Central memory CD8-positive, alpha-beta T cell (primary cell): ENCODE measurements at places on chromosomes 7 and 10.

DNA sequence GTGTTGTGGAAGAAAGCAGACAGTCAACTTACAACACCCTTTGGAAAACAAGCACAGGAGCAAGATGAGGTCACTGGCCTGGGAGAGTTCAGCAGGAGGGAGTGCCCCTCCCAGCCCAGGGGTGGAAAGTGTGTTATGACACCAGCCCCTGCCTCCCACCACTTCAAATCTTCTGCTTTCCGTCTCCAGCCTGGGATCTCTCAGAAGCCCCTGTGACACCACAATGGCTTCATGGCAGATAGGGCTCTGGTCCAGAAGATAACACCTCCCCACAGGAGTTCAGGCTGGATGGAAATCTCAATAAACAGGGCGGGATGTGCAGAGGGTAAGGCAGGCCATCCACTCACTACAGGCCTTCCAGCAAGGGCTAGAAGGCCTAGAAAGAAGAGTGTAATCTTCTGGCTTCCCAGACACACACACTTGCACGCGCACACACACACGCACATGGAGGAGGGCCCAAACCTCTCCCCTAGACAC lies 48.7 kb upstream of the ZMIZ1 start:
- H3K36me3 ChIP-seq = no peaks in the 10 kb centered on the region
- no peak overlapping the region for H3K27ac ChIP-seq
- no peaks in the 10 kb centered on the region for H3K4me1 ChIP-seq

DNA sequence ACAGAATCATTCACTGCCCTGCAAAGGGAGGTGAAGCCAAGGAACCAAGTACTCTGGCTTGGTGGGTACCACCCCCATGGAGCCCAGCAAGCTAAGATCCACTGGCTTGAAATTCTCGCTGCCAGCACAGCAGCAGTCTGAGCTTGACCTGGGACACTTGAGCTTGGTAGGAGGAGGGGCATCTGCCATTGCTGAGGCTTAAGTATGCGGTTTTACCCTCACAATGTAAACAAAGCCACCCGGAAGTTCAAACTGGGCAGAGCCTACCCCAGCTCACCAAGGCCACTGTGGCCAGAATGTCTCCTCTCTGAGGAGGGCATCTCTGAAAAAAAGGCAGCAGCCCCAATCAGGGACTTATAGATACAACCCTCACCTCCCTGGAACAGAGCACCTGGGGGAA lies 1050.0 kb upstream of the GHITM start:
- H3K27me3 ChIP-seq = no peaks in the 10 kb centered on the region
- H3K4me1 ChIP-seq = no peaks in the 10 kb centered on the region
- no peak for DNase-seq
- H3K27ac ChIP-seq = no peak overlapping the region

DNA sequence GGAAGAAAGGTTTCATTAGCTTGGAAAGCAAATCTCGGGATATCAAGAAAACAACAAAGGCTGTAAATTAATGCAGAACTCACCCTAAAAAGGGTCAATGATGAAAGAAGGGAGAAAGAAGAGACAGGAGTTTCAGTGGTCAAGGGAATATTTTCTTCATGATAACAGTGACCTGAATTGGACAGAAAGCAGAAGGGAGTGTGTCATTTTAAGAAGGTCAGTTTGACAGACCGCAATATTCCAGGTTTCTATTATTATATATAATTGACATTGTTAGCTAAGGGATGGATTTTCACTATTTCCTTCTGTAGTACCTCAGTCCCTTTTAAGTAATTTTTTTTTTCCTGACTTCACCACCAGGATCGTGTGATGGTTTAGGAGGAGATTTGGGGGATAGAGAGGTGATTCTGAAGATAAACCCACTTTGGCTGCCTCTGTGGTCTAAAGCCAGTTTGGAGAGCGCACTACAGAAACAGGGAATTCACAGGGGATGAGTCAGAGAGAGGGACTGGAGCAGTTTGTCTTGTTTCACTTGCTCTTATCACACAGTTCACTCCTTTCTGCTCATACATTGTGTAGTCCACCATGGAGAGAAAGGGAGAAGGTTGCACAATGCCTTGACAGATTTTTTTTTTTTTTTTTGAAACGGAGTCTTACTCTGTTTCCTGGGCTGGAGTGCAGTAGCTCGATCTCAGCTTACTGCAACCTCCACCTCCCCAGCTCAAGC lies 417.9 kb downstream of the AUTS2 start:
- H3K27ac ChIP-seq = no peak overlapping the region
- no peak for DNase-seq
- H3K4me3 ChIP-seq = no peak overlapping the region
- peaks cover 29% of the 10 kb centered on the region for H3K27me3 ChIP-seq
- peaks cover 3% of the 10 kb centered on the region for H3K36me3 ChIP-seq

DNA sequence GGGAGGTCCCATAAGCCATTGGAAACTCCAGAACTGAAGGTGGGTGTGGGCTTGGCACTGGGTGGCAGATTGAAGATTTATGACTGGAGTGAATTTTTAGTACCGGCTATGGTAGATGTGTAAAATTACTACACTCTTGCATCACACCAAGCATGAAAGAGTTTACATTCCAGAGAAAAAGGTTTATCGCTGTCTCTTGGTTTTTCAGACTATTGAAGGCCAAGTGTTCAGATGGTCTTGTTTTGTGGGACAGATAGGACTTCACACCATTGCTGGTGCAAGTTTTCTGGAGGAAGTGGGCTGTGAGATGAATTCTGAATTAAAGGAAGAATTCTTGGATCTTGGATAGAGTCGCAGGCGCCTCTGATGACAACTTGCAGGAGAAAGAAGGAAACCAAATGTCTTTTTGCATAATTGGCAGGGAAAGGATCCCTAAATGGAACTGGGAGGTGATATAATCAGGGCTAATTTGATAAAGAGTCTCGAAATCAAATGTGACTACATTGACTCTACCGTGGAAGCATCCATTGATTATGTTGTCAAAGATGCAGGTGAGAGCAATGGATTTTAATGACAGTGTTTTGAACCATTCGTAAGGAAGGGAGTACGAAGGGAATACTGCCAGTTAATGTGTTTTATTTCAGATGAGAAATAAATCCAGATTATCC lies 14.2 kb upstream of the NMT2 start:
- no peak overlapping the region for H3K27ac ChIP-seq
- no peak overlapping the region for H3K4me3 ChIP-seq
- no peaks in the 10 kb centered on the region for H3K27me3 ChIP-seq
- peaks cover 25% of the 10 kb centered on the region for H3K4me1 ChIP-seq
- peaks cover 2% of the 10 kb centered on the region for H3K36me3 ChIP-seq

DNA sequence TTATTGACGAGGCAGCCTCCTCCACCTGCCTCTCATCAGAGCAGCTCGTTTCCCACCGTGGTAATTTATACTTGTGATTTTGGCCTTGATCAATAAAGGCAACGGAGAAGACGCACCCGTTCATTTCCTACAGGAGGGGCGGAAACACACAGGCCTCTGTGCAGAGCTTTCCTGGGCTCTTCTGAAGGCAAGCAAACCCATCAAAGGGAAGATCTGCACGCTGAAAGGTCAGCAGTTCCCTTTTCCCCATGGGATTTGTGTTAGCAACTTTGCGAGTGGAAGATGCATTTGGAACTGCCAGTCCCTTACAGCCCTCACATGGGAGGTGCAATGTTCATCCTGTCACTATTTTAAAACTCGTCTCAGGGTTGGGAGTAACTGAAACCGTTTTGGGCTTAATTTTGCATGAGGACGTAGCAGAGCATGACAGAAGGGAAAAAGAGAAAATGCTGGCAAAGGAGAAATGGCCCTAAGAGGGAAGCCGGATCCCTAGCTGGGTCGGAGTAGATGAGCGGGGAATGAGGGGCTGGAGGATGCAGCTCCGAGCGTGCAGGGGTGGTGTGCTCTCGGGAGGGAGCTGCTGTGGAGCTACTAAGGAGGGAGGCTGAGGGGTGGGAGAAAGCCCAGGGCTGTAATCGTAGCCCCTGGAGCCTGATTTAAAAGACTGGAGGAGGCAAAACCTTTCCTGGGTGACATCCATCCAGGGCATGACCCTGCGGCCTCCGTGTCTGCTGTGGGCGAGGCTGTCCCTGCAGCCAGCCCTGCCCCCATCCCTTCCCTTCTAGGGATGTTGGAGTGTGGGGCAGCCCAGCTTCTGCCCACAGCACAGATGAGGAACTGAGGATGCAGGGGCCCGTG lies 111.1 kb upstream of the FAM20C start:
- H3K36me3 ChIP-seq = peaks cover 1% of the 10 kb centered on the region
- H3K27ac ChIP-seq = no peak overlapping the region
- H3K27me3 ChIP-seq = peaks cover 15% of the 10 kb centered on the region
- H3K4me1 ChIP-seq = no peaks in the 10 kb centered on the region
- no peak for DNase-seq

DNA sequence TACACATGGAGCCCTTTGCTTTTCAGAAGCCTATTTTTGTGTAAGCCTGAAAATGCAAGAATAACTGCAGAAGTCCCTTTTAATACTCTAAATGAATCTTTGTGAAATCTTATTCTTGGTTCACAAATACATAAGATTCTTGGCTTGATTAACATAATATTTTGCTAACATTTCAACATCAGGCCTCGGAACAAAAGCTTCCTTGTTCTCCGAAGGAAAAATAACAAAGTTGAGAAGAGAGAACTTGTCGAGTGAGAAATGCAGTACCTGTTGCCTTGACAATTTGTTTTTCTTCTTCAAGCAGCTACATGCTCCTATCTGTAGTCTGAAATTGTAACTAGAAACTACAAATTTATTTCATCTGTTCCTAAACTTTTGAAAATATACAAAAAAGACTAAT lies 8.5 kb downstream of the NT5C2 start:
- H3K36me3 ChIP-seq = peaks cover 11% of the 10 kb centered on the region
- peaks cover 41% of the 10 kb centered on the region for H3K4me1 ChIP-seq
- DNase-seq = no peak
- H3K4me3 ChIP-seq = no peak overlapping the region

DNA sequence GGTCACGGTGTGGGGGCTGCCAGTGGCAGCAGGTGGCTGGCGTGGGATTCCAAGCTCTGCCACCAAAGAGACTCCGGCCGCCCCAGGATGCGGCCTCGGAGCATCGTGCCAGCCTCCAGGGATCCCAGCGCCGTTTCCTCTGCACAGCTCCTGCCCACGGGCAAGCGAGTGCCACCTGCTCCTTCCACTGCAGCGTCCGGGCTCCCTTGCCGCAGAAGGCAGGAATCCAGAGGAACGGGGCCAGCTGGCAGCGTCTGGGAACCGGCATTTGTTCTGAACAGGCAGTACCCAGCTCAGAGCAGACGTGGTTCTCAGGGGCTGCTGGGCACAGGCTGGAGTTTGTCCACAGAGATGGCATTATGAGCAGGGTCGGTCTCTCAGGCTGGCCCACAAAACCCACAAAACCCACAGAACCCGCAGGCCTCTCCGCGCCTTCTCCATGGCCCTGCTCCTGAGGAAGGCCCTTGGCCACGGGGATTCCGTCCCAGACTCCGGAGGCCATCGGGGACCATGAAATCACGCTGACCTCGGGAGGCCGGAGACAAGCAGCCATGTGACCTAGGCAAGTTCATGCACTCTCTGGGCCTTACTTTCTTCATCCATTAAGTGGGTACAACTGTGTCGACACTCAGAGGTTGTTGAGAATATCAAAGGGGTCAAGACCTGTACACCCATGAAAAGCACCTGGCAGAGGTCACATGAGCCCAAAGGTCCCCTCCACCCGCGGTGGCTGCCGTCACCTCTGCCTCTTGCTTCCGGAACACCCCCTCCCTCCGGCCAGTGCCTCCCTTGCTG lies 72.1 kb upstream of the TNRC18 start:
- peaks cover 19% of the 10 kb centered on the region for H3K36me3 ChIP-seq
- peak overlapping the region; percentile 23 for H3K4me3 ChIP-seq
- peaks cover 13% of the 10 kb centered on the region for H3K4me1 ChIP-seq

DNA sequence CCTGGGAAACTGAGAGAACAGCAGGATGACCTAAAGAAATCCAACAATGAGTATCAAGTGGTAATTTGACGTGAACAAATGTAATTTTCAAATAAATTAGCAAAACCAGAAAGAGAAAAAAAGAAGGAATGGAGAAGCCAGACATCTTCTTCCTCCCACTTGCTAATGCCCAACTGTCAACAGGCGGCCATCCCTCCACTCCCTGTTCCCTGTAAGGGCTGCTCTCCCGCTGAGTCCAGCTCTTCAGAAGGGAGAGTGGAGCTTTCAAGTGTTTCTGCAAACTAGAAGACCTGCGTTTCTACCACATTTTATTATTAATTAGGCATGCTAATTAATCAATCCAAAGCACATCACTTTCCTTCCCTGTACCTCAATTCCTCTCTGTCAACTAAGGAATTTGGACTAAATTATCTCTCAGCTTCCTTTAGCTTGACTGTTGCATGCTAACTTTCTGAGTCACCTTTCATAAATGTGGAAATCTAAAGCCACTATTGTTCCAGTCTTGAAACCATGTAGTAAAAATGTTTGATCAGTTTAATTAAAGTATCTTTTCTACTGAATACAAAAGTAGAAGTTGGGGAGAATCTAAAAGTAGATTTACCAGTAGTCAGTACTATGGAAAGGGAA lies 48.4 kb upstream of the CUL1 start:
- H3K27me3 ChIP-seq = peaks cover 32% of the 10 kb centered on the region
- H3K27ac ChIP-seq = no peak overlapping the region
- H3K36me3 ChIP-seq = peaks cover 1% of the 10 kb centered on the region
- no peak for DNase-seq
- H3K4me3 ChIP-seq = no peak overlapping the region
- no peaks in the 10 kb centered on the region for H3K4me1 ChIP-seq

DNA sequence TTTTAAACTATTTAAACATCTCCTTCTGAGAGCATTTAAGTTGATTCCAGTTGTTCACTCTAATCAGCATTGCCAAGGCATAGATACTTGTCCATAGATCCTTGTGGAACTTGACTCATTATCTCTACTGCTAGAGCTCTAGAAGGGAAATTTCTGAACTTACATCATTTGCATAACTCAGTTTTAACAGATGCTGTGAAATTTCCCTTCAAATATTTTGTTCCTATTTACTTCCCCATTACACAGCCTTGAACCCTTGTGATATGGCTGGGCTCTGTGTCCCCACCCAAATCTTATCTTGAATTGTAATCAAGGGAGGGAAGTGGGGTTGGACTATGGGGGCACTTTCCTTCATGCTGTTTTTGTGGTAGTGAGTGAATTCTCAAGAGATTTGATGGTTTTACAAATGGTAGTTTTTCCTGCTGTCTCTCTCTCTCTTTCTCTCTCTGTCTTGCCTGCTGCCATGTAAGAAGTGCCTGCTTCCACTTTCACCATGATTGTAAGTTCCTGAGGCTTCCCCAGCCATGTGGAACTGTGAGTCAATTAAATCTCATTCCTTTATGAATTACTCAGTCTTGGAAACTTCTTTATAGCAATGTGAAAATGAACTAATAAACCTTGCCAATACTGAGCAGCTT lies 25.4 kb downstream of the INSIG1 start:
- H3K36me3 ChIP-seq = peaks cover 7% of the 10 kb centered on the region
- H3K4me3 ChIP-seq = no peak overlapping the region
- H3K27ac ChIP-seq = no peak overlapping the region
- no peaks in the 10 kb centered on the region for H3K4me1 ChIP-seq
- H3K27me3 ChIP-seq = peaks cover 16% of the 10 kb centered on the region

GRCh38 chr10:48802611-48803071 lies 118.0 kb downstream of the WDFY4 start:
- no peak overlapping the region for H3K4me3 ChIP-seq
- DNase-seq = no peak
- H3K36me3 ChIP-seq = peaks cover 5% of the 10 kb centered on the region
- peaks cover 9% of the 10 kb centered on the region for H3K4me1 ChIP-seq
- no peak overlapping the region for H3K27ac ChIP-seq
